ENCODE measurements at places on chromosomes 2 and 18.
A peak's percentile ranks its signal among the peaks of the same experiment; 100 is the strongest.

GRCh38 chr18:6052449-6052913, 157.2 kb upstream of the TMEM200C start:
- H3K4me3 ChIP-seq, result no peak overlapping the region
- DNase-seq, result no peak
- H3K27ac ChIP-seq, result no peak overlapping the region
- no peaks in the 10 kb centered on the region for H3K27me3 ChIP-seq
- H3K36me3 ChIP-seq, result no peaks in the 10 kb centered on the region

DNA sequence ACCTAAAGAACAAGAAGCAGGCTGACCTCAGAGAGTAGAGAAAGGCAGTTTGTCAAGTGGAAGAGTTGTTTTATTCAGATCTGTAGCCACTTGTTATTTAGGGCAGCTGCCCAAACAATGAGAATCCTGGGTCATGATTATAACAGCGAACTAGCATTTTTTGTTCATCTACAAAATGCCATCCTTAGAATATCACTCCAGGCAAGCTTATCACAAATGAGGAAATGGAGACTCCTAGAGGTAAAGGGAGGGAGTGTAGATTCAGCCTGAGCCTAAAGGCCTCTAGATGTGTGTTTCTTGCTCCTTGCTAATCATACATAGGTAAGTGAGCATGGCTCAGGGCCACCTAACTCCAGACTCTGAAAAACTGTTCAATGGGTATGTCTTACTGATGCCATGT, 126.1 kb downstream of the HNMT start:
- H3K27ac ChIP-seq, result no peak overlapping the region
- H3K27me3 ChIP-seq, result no peaks in the 10 kb centered on the region
- peak; percentile 54 for DNase-seq

GRCh38 chr2:14623237-14623636, 9.3 kb upstream of the LRATD1 start:
- H3K4me3 ChIP-seq, result no peak overlapping the region
- no peak overlapping the region for H3K27ac ChIP-seq

- H3K4me1 ChIP-seq, result peaks cover 9% of the 10 kb centered on the region
- H3K36me3 ChIP-seq, result no peaks in the 10 kb centered on the region
Observed at GRCh38 chr2:85071096-85071495, 62.1 kb upstream of the TCF7L1 start.

DNA sequence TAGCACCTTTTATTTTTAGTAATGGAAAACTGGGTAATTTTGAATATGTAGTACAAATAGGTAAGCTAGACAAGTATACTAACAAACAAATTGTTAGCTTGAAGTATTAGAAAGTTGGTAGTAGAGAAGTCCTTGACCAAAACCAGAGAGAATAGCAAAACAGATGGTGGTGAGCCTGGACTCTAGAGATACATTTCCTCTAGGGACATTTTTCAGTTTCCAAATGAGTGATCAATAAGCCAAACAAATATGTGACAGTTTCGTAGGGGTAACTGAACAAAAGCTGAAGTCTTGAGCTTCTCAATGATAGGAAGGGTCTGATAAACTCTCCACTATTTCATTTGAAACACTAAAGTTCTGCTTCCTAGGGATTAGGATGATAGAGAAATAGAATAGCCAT, 692.0 kb upstream of the FAM98A start:
- no peak for DNase-seq
- no peak overlapping the region for H3K27ac ChIP-seq
- H3K27me3 ChIP-seq, result no peaks in the 10 kb centered on the region
- H3K36me3 ChIP-seq, result no peaks in the 10 kb centered on the region
- no peak overlapping the region for H3K4me3 ChIP-seq

DNA sequence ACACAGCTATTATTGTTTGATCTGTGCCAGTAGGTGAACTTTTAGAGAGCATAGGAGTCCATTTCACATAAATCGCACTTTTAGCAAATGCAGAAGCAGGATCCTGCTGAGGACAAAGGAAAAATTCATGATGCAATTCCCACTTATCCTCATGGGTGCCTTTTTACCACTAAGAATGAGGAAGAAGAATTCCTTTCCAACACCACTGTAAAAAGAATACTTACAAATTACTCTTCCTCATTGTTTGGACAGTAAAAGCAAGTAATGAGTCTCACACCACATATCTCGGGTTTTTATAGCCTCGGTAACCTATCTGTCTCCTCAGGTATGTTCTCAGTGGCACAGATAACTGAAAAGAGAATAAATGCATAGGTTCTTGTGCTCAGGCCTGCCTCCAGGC, 238.5 kb downstream of the MTX2 start:
- no peaks in the 10 kb centered on the region for H3K4me1 ChIP-seq
- no peaks in the 10 kb centered on the region for H3K36me3 ChIP-seq
- no peak overlapping the region for H3K27ac ChIP-seq
- DNase-seq, result no peak
- no peak overlapping the region for H3K4me3 ChIP-seq

- no peaks in the 10 kb centered on the region for H3K4me1 ChIP-seq
- H3K36me3 ChIP-seq, result no peaks in the 10 kb centered on the region
- no peak overlapping the region for H3K4me3 ChIP-seq
Observed at GRCh38 chr2:129777762-129778583, 201.5 kb upstream of the RAB6C start.

- H3K4me3 ChIP-seq, result no peak overlapping the region
- H3K27ac ChIP-seq, result no peak overlapping the region
- peaks cover 33% of the 10 kb centered on the region for H3K4me1 ChIP-seq
- no peaks in the 10 kb centered on the region for H3K36me3 ChIP-seq
- no peak for DNase-seq
Observed at GRCh38 chr2:102056079-102056581, 64.4 kb downstream of the IL1R2 start.

DNA sequence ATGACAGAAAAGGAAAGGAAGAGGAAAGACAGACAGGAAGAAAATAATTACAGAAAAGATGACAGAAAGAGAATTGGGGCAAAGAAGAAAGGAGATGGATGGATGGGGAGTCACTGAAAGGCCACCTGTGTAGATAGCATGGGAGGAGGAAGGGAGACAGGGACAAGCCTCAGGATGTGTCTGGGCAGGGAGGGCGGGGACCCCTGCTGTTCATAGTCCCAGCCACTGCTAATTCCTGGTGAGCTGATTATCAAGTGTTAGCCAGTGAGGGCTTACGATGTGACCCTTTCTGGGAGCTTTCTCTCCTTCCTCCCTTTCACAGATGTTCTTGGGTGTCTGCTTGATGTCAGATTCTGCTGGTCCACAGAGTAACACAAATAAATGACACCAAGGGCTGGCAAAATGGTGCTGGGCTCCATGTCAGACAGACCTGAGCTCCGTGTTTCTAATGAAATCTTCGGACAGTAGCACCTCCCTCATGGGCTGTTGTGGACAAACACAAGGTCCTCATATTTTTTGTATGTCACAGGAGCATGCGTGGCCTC, 13.6 kb downstream of the FHOD3 start:
- H3K4me3 ChIP-seq, result no peak overlapping the region
- no peaks in the 10 kb centered on the region for H3K4me1 ChIP-seq
- H3K27me3 ChIP-seq, result no peaks in the 10 kb centered on the region

DNA sequence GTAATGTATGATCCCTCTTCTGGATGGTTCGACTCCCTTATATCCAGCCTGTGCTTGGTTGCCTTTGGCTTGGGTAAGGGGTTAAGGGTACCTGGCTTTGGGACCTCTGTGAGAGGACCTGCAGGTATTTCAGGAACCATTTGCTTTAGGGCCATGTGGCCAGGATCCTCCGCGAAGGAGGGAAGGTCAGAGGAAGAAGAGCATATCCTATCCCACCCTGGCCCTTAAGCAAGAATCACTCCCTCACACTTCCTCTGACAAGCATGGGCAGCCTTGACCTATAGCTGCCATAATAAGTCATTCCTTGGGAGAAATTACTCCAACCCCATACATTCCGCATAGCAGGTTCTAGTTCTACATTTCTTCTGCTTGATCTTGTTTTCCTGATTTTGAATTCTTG, 59.1 kb upstream of the TXNDC2 start:
- H3K4me1 ChIP-seq, result peaks cover 72% of the 10 kb centered on the region
- H3K4me3 ChIP-seq, result no peak overlapping the region
- H3K36me3 ChIP-seq, result no peaks in the 10 kb centered on the region
- no peak for DNase-seq
- no peaks in the 10 kb centered on the region for H3K27me3 ChIP-seq
- peak overlapping the region; percentile 94 for H3K27ac ChIP-seq

- no peak for DNase-seq
- no peaks in the 10 kb centered on the region for H3K4me1 ChIP-seq
- H3K36me3 ChIP-seq, result no peaks in the 10 kb centered on the region
- H3K27ac ChIP-seq, result no peak overlapping the region
- H3K4me3 ChIP-seq, result no peak overlapping the region
Observed at GRCh38 chr2:72136933-72137497, 10.6 kb downstream of the CYP26B1 start.

GRCh38 chr2:39593439-39594393, 72.0 kb upstream of the TMEM178A start:
- H3K4me3 ChIP-seq, result no peak overlapping the region
- no peak overlapping the region for H3K27ac ChIP-seq
- H3K4me1 ChIP-seq, result no peaks in the 10 kb centered on the region
- no peaks in the 10 kb centered on the region for H3K27me3 ChIP-seq
